ENCODE measurements at places on chromosomes 1 and 21.

DNA sequence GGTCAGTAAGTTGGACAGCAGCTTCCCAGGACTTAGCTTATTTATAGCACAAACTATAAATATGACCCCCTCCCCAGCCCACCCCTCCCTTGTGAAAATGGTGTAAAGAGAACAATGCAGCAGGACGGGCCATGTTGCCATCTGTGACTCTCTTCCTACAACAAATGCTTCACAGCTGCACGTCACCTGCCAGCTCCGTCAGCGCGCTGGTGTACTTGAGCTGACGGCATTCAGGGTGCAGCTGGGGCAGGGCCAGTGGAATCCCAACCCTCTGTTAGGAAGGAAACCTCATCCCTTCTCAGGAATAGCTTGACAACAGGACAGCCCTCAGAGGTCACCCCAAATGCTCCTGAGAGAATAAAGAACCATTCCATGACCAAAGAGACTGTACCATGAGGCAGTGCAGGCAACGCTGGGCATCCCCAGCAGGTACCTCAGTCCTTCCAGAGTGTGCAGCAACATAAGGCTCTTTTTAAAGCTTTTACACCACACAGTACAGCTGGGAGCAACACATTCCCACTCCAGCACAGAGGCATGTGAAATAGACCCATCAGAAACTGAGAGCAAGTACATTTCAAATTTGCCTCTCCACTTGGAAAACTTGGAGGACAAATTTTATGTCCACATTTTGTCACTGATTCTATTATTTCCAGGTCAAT, 85.0 kb downstream of the ATP1A1 start:
- DNase-seq: no peak

- no peak for DNase-seq
Observed at GRCh38 chr1:156050376-156050775, 3.2 kb downstream of the UBQLN4 start.

GRCh38 chr1:168430321-168430720, 113.5 kb downstream of the XCL2 start:
- DNase-seq: no peak

- no peak for DNase-seq
Observed at GRCh38 chr1:162368451-162368850, 8.2 kb downstream of the SPATA46 start.

- DNase-seq: no peak
Observed at GRCh38 chr1:227437495-227438008, 119.3 kb upstream of the CDC42BPA start.

GRCh38 chr1:17831597-17831996, 76.5 kb downstream of the ACTL8 start:
- no peak for DNase-seq

- no peak for DNase-seq
Observed at GRCh38 chr1:55092475-55092874, 53.1 kb downstream of the PCSK9 start.

All from activated naive CD4-positive, alpha-beta T cell (primary cell).